GM03348 (cell line): ENCODE measurements at places on chromosomes 1 and 21.

- DNase-seq: no peak
Measured at GRCh38 chr21:34900376-34900775, 148.7 kb downstream of the RUNX1 start.

GRCh38 chr1:84146411-84147032 is 2.5 kb downstream of the PRKACB start:
- DNase-seq: peak; percentile 35

DNA sequence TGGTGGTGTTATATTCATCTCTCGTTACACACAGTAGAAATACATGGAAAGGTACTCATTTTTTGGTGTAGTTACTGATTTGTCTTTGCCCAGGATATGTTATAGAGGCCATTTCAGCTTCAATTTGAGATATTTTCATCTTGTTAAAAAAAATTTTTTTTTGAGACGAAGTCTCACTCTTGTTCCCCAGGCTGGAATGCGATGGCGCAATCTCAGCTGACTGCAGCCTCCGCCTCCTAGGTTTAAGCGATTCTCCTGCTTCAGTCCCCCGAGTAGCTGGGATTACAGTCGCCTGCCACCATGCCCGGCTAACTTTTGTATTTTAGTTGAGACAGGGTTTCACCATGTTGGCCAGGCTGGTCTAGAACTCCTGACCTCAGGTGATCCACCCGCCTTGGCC is 19.0 kb downstream of the MORC3 start:
- DNase-seq: no peak

DNA sequence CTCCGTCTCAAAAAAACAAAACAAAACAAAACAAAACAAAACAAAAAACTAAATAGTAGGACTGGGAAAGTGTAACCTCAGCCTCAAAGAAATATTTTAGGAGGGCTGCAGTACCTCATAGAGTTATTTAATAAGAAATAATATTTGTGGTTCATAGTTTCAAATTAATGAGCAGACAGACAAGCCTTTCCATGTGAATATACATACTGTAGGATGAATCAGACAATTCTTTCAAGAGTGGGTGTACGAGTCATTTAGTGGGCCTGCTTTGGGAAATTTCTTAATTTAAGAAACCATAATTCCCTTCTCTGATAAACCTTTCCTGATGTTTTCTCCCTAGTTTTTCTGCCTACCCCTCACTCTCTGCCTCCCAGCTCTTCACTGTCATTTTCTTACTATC is 52.5 kb downstream of the CDC14A start:
- peak; percentile 52 for DNase-seq
